ENCODE measurements at places on chromosomes 16 and 17.

- peak; percentile 95 for DNase-seq
Measured at GRCh38 chr17:42677921-42678781, 1.4 kb upstream of the PLEKHH3 start.

DNA sequence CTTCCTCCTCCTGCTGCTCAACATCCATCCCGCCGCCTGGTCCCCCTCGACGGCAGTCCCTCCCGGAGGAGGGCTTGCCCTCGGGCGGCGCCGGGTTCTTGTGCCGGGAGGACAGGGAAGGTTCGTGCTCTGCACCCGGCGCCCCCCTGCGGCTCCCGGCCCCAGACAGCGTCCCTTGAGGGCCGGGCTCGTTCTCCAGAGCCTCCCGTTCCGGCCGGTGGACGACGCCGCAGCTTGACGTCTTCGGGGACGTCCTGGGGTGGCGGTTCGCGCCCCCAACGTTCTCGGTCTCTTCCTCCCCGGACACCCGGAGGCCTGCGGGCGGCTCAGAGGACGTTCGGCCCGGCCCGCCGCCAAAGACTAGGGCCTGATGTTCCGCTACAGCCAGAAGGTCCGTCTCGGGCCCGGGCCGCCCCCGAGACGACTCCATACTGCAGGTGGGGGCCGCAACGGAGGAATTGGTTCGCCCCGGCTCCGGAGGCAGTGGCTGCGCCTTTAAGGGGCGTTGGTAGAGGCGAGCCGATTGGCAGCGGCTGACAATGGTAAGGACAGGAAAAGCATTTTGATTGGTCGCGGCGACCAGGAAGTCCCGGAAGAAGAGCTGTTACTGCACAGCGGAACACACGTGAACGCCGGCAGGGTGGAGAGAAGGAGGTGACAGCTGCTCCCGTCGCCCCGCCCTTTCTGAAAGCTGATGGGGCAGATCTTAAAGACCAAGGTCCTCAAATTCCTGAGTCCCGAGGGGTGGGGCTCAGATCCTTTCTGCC is at the start of gene BORCS6:
Gene BORCS6, minus strand, starts transcription at position 470 of the 767 bp plus-strand sequence. Its CDS starts 40 bp downstream, at position 430.
- DNase-seq: peak; percentile 96

- DNase-seq: peak; percentile 63
Measured at GRCh38 chr16:85296859-85297660, 184.8 kb upstream of the CIBAR2 start.

- DNase-seq: no peak
Measured at GRCh38 chr17:2844416-2844815, 48.2 kb downstream of the RAP1GAP2 start.

DNA sequence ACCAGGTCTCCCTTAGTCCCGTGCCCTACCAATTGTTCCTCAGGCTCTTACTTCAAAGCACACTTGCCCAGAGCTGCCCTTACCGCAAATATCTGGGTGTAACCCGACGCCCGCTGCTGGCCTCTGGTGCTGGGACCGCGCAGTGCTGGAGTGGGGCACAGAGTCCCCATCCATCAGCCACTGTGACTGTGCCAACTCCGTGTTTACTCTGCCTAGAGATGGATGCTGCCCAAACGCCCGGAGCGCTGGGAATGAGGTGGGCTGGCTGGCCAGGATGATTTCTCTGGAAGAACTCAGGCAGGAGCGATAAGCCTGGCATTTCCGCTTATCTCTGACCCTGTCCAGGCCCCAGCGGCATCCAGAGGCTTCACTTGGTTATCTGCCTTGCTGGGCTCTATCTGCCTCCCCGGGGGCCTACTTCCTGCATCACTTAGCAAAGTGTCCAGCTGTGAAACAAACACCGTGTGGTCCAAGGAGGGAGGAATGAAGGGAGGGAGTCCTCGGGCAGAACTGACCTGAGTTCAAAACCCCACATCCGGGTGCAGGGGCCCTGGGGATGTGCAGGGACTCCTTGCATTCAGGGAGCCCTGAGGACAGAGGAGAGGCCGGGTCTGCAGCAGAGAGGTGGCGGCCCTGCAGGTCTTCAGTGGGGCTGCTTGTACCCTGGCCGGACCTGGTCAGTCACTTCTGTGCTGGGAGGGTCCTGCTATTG is 9.4 kb upstream of the MYLK3 start:
- DNase-seq: no peak

- peak; percentile 60 for DNase-seq
Measured at GRCh38 chr16:23859713-23860269, 24.0 kb downstream of the PRKCB start.

DNA sequence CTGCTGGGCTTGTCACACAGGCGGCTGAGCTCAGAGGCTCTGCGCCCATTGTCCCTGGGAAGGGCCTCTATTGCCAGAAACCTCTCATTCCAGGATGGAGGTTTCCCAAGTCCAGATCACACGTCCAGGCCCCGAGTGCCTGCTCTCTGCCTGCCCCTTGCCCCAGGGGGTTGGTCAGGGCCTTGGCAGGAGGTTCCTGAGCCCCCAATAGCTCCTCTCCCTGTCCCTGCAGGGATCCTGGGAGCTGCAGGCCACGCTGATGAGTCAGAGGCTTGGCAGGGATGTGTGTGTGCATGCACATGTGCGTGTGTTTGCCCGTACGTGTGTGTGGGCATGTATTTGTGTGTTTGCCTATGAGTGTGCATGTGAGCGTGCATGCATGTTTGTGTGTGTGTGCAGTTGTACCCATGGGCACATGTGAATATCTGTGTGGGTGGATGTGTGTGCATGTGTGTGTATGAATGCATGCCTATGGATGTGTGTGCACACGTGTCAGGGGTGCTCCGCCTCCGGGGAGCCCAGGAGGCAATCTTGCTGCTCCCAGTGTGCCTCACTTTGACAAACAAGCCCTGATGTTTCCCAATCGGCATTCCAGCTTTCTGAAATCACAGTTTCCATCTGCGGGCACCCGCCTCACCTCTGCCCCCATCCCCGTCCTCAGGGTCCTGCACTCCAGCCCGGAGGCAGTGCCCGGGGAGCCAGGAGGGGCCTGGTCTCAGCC is 98.4 kb upstream of the GSE1 start:
- DNase-seq: no peak

- DNase-seq: no peak
Measured at GRCh38 chr17:63826468-63827001, 696 bp upstream of the PSMC5 start.

- no peak for DNase-seq
Measured at GRCh38 chr17:26774291-26775218, 519.4 kb upstream of the WSB1 start.

GRCh38 chr16:47310792-47311211 is 150.1 kb downstream of the ITFG1 start:
- no peak for DNase-seq

DNA sequence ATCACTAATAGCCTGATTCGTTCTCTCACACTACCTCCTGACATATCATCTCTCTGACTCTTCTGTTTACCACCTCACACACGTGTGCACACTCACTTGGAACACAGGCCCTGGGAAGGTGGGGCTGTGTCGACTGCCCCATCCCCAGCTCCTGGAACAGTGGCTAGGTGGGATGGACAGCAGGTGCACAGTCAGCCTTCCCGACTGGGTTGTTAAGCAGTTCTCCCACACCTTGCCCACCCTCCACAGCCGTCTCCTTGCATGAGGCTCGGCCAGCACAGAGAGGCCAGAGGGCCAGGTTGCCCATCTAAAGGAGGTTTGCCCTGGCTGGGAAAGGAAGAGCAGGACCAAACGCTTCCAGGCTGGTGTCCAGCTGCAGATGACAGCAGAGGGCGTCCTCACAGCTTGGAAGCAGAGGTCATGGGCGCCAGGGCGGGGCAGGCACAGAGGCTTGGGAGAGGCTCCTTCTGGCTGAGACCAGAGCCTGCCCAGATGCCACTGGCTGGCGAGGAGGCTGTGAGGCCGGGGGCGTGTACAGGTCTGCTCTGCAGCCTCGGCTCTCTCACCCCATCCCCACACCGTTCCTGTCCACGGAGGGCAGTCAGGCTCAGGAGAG is 92.8 kb downstream of the AMFR start:
- DNase-seq: peak; percentile 42

GRCh38 chr16:30095166-30096078 is 591 bp downstream of the YPEL3 start:
- no peak for DNase-seq

GRCh38 chr17:66491213-66491612 is 188.8 kb downstream of the PRKCA start:
- peak; percentile 41 for DNase-seq

- no peak for DNase-seq
Measured at GRCh38 chr16:3587547-3588110, 10.4 kb upstream of the NLRC3 start.

GRCh38 chr16:57473906-57474305 is 11.4 kb downstream of the POLR2C start:
- no peak for DNase-seq

DNA sequence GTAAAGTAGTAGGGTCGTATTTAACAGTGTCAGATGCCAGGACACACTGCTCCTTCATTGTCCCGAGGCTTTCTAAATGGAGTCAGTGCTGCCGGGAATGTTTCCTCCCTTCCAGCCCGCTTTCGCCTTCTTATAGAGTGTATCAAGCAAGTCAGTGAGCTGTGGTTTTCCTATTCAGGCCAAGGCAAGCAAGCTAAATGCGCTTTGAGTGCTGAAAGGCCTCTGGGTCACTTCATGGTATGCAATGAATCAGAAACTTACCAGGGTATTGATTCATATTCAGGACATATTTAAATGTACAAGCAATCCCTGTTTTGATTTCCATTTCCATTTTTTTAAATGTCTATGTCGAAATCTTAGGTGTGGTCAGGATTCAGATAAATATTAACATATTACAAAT is 327.9 kb upstream of the SOX9 start:
- DNase-seq: no peak

- peak; percentile 93 for DNase-seq
Measured at GRCh38 chr17:57110579-57111325, 25.7 kb downstream of the AKAP1 start.

DNA sequence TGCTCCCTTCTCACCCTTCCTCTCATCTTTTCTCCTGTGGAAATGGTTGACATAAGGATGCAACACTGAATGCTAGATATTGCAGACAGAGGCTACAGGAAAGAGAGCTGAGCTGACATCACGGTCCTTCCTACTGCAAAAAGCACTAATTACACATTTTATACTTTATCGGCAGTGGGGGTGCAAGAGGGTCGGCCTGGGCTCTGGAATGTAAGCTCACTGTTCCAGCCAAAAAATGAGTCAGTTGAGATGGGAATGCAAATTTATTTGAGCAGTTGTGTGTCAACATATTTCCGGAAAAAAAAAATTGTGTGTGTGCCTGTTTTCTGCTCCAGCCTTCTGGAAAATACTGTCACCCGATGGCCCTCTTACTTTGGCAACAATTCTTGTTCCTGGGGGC is 14.1 kb upstream of the MRTFB start:
- DNase-seq: no peak

GRCh38 chr17:8481089-8481488 is 45.4 kb downstream of the NDEL1 start:
- DNase-seq: no peak

DNA sequence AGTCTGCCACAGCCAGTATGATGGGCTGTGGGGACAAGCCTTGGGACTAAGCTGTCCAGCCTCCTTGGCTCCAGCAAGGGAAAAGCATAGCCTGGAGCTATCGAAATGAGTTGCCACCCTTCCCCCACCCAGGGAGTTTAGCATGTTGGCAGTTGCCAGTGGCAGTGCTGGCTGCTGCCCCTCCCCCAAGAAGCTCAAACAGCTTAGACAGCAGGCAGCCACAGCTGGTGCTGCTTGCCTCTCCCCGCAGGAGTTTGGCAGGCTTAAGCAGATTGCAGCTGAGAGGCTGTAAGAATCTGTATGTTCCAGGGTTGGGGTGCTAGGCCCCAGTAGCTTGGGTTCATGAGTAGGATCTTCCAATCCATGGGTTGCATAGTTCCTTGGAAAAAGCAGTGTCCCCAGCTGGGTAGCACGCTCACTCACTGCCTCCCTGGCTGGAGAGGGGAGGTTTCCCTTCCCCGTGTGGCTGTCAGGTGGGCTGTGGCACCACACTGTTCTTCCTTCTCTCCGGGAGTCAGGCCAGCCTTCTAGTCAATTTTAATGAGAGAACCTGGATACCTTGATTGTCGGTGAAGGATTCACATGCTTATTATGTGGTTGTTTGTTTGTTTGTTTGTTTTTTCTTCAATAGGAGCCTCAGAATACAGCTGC is 506.1 kb downstream of the CDH11 start:
- no peak for DNase-seq

- peak; percentile 14 for DNase-seq
Measured at GRCh38 chr17:68033636-68034451, 1.7 kb upstream of the KPNA2 start.

- DNase-seq: no peak
Measured at GRCh38 chr17:37041932-37042331, 93.2 kb downstream of the AATF start.

- no peak for DNase-seq
Measured at GRCh38 chr16:27650073-27650701, 100.2 kb downstream of the KATNIP start.

- peak; percentile 82 for DNase-seq
Measured at GRCh38 chr17:18248300-18248731, 10.2 kb downstream of the FLII start.

- no peak for DNase-seq
Measured at GRCh38 chr17:76500747-76501017, 541 bp downstream of the RHBDF2 start.

GRCh38 chr16:23072084-23072599 is 77.1 kb downstream of the USP31 start:
- no peak for DNase-seq

DNA sequence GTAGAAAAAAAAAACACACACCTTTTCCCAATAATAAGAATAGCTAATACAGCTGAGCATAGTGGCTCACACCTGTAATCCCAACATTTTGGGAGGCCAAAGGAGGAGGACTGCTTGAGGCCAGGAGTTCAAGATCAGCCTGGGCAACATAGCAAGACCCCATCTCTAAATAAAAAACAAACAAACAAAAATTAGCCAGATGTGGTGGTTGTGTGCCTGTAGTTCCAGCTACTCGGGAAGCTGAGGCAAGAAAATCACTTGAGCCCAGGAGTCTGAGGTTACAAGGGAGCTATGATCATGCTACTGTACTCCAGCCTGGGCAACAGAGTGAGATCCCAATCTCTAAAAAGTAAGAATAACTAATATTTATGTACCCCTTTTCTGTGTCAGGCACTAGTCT is 42.8 kb upstream of the GFOD2 start:
- no peak for DNase-seq

DNA sequence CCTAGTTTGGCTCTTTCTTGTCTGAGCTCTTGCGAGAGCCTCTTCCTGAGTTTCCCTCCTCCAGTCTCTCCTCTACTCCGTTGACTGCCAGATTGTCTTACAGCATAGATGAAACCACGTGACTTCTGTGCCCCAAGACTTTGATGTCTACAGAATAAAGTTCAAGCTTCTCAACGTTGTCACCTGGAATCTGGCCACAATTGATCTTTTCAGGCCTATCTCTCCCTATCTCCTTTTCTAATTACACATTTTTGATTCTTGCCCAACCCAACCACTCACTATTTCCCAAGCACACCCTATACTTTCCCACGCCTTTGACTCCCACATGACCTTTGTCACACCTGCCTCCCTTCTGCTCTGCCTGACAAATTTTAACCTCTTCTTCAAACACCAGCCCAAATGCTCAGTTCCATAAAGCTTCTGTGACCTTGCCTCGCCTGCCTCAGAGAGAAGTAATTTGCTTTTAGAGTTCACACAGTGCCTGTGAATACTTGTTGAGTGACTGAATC is 52.4 kb upstream of the PMFBP1 start:
- DNase-seq: no peak

GRCh38 chr17:48153691-48154358 is 46.3 kb downstream of the SNX11 start:
- DNase-seq: peak; percentile 55

GRCh38 chr16:17776465-17776864 is 305.7 kb upstream of the XYLT1 start:
- no peak for DNase-seq

Measured in NB4 (cell line).